ENCODE measurements at places on chromosomes 5 and 9.

- no peak for DNase-seq
Measured at GRCh38 chr9:10112798-10113197, 500.0 kb downstream of the PTPRD start.

- DNase-seq, result no peak
Measured at GRCh38 chr9:38699337-38699736, 20.6 kb downstream of the FAM240B start.

GRCh38 chr9:121837113-121837961 lies 185.9 kb downstream of the DAB2IP start:
- no peak for DNase-seq

DNA sequence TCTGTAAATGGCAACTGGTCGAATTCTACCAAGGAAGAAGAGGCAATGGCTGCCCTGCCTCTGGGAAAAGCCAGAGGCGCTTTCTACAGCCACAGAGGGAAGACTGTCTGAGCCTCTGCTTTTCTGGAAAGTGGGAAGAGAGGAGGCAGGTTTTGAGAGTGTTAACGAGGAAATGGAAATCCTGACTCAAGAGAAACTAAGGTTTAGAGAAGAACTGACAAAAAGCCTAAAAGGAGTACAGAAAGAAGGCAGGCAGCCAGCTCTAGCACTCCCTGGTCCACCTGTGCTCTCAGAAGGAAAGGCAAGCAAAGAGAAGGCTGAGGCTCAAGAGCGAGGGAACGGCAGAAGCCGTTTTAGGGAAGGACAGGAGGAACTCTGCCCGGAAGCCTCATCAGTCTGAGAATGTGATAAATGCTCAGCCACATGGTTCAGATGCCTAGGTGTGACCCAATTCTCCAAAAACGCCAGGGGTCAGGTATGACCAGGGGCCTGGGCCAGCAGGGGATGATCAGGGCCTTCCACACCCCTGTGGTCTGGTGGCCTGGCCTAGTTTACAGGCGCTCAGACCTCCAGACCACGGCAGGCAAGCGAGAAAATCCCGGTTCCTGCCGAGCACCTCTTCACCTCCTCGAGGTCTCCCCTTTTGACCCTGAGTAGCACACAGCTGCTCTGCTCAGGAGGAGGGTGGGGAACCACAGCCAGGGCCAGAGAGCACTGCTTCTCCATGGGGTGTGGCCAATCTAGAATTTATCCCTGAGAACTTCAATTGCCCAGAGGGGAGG lies 79.9 kb upstream of the FBXW11 start:
- DNase-seq, result no peak

DNA sequence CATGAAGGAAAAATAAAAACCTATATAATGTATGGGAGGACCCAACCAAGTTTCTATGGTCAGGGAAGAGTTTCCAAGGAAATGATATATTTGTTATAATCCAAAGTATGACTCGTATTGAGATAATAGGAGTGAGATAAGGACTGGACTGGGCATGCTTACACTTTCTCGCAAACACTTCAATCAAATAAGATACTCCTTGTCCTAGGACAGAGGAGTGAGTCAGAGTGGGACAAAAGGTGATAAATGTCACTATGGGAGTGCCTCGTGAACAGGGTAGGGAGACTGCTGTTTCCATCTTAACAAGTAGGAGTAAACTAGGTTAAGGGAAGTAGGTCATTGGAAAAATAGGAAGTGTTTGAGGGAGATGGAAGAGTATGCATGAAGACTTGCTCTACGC lies 47.2 kb downstream of the MACIR start:
- DNase-seq, result no peak

GRCh38 chr5:73437777-73438644 lies 10.6 kb downstream of the FOXD1 start:
- no peak for DNase-seq

DNA sequence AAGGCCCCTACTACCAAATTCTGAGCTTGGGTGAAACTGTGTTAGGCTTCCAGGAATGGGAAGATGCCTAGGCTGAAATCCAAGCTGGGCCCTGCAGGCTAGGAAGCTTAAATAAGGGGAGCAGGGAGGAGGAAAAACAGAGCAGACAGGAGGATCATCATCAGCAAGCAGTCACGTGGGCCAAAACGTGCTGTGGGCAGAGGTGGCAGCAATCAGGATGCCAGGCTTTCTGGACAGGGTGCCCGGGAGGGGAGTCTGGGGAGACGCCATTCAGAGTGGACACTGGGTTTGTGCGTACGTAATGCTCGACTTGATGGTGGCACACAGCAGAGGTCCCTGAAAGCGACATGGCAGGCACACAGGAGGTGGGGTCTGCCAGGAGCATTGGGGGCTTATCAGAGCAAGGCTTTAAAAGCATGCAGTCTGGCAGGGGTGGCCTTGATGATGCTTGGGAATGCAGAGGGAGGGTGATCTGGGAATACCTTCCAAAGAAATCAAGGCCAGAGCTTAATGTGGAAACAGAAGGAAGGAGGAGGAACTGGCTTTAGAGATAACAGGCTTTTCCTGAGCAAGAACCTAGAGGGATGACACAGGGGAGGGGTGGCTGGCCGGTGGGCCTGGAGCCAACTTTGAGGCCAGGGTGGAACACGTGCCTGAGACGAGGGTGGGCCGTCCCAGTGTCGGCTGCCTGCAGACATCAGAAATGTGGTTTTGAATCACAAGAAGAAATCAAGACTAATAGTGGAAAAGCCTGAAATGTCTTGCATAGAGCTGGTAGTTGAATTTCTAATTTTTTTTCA lies 212.5 kb downstream of the GADD45G start:
- no peak for DNase-seq

- DNase-seq, result no peak
Measured at GRCh38 chr5:151338734-151339133, 8.6 kb downstream of the SLC36A2 start.

- DNase-seq, result no peak
Measured at GRCh38 chr5:148702019-148702596, 47.8 kb upstream of the HTR4 start.

GRCh38 chr9:136978073-136978864 lies 965 bp downstream of the PTGDS start:
- peak; percentile 71 for DNase-seq

GRCh38 chr9:89747596-89747995 lies 142.8 kb downstream of the GADD45G start:
- DNase-seq, result no peak

DNA sequence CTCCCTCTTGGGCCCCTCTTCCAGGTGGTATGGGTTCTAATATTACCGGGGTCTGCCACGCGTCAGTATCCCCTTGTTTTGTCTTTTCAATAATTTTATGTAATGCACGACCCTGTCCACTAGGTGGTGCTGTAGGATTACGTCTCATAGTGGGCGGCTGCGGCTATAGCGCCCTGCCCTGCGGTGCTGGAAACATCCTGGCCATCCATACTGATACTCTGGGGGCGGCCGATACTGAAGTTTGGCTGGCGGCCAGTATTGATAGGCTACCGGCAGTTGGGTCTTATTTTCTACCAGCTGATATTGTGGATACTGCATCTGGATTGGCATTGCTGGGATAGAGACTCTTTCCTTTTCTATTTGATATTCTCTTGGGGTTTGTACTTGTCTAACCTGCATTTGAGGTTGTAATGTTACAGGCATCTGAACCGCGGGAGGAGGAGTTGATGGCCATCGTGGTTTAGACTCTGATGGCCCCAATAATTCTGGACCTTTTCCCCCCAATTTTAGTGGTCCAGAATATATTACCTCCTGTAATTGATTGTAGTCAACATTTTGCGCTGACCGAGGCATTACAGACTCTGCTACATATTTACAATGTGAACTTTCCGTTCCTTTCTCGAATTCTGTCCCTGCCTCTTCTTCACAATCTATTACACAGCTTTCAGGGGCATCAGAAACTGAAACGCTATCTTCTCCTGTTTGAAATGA lies 3.3 kb upstream of the TMEM141 start:
- DNase-seq, result peak; percentile 83

- DNase-seq, result no peak
Measured at GRCh38 chr5:98570010-98570409, 203.5 kb upstream of the RGMB start.

DNA sequence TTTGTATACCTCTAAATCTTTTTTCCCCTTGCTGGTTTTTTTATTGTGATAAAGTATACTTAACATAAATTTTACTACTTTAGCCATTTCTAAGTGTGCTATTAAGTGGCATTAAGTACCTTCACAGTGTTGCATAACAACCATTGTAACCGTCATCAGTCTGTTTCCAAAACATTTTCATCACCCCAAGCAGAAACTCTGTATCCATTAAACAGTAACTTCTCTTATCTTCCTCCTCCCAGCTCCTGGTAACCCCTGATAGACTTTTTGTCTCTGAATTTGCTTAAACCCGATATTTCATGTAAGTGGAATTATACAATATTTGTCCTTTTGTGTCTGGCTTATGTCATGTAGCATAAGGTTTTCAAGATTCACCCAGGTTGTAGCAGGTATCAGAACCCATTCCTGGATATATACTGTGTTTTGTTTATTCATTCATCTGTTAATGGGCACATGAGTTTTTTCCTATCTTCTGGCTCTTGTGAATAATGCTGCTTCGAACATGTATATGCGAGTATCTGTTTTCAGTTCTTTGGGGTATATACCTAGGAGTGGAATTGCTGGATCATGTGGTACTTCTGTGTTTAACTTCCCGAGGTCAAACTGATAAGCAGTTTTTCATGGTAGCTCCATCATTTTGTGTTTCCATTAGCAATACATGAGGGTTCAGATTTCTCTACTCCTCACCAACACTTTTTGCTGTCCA lies 66.4 kb downstream of the EHMT1 start:
- no peak for DNase-seq

DNA sequence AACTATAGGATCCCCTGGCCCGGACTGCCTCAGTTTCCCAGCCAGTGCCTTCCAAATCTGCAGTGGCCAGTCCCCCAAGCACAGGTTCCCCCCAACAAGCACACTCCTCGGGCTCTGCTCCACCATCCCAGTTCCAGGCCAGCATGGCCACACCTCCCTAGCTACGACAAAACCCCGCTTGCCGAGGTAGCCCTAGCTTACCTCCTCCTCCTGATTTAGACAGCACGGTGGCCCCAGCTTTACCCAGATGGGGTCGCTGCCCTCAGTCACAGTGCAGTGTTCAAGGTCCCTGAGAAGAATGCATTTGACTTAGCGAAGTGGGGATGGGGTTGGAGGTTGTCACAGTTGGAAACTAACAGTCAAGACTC lies 40.8 kb upstream of the GARNL3 start:
- DNase-seq, result no peak

DNA sequence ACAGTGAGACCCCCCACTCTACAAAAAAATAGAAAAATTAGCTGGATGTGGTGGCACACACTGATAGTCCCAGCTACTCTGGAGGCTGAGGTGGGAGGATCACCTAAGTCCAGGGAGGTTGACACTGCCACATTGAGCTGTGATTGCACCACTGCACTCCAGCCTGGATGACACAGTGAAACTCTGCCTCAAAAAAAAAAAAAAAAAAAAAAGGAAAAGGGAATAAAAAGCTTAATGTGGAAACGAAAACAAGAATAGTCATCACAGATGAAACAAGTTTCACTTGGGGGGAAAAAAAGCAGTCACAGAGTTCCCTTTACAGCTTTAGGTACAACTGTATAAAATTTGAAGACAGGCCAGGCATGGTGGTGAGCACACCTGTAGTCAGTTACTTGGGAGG lies 84.2 kb downstream of the FNBP1 start:
- DNase-seq, result no peak

DNA sequence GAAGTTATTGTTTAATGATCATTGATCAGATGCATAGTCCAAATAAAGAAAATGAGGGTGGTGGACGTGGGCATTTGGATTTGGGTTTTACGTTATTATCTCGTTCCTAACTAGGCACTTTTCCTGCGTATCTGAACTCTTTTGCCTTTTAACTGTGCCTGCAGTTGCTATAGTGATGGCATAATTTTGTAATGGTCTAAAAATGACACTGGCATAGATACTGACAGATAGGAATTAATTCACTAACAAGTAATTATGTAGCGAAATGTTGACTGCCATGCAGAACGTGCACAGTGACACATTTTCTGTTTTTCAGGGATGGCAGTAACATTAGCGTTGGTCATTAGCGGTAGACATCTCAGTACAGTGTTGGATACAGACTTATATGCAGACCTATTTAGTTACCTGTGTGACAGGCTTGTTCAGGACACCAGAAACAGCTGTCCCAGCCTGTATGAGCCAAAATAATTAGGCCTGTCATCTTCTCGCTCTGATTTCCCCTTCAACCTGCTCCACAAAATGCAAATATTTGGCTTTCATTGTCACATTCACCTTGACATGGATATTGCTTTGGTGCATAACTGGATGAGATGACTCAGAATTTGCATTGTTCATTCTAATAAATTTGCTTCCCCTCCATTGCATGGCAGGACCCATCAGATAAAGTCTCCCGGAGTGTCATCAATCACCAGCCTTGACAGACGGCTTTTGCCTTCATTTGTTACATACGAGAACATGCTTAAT lies 413.3 kb upstream of the IRX1 start:
- DNase-seq, result no peak

- no peak for DNase-seq
Measured at GRCh38 chr9:87650611-87651295, 75.2 kb upstream of the CTSL start.

DNA sequence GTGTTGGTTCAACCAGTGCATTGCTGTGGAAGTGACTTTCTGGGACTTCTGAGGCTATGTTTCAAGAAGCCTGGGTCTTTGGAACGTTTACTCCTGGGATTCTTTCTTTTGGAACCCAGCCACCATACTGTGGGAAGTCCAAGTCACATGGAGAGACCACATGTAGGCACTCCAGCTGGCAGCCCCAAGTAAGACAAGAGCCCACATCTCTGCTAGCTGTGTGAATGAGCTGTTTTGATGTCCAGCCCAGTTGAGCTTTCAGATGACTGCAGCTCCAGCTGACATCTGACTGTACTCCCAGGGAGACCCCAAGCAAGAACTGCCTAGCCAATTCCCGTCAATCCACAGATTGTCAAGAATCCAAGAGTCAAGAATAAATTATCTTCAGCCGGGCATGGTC lies 60.1 kb upstream of the SPATA31D4 start:
- DNase-seq, result no peak

GRCh38 chr5:102294886-102295395 lies 1.1 kb downstream of the SLCO4C1 start:
- no peak for DNase-seq

- DNase-seq, result no peak
Measured at GRCh38 chr5:60810438-60811085, 33.5 kb downstream of the ELOVL7 start.

GRCh38 chr5:88765171-88765570 lies 117.8 kb downstream of the MEF2C start:
- DNase-seq, result no peak

- DNase-seq, result no peak
Measured at GRCh38 chr5:151671950-151672349, 14.8 kb downstream of the SPARC start.

DNA sequence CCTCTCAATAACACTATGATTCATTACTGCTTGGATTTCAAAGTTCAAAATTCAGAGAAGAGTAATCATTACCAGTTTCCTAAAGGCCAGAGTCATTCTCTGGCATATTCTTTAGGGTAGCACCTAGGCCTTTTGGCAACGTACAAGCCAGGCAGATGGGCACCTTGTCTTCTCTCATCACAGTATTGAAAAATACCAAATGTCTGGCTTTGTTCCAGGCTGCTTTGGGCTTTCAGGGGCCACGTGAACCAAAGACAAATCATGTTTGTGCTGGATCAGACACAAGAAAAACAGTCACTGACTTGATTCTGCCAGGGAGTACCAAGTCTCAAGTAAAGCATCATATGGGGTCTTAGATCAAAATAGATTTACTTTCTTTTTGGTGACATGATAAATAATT lies 15.5 kb downstream of the MEGF9 start:
- no peak for DNase-seq

Measured in RPMI8226 (cell line).